CD8-positive, alpha-beta T cell (primary cell): ENCODE measurements at places on chromosomes 16 and 17. TPM values are rescaled to one million over a fixed set of nuclear protein-coding genes. Genes with fewer than 3 reads are reported as not detected.
A peak's percentile ranks its signal among the peaks of the same experiment; 100 is the strongest.

DNA sequence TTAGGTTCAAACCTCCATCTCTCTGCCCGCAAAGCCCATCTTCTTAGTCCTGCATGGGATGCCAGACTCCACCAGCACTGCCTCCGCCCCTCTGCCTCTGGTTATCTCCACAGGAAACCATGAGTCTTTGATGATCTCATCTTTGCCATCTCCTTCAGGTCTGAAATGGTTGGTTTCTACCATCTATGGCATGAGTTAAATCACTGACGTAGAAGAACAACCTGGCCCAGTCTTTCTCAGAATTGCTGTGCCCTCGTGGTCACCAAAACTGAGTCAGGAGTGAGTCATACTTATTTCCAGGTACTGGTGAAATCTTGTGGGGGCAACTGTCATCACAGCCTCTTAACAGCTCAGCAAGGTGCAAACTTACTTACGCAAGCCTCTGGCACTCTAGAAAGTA lies 468.7 kb upstream of the C16orf82 start:
- DNase-seq: peak; percentile 70

DNA sequence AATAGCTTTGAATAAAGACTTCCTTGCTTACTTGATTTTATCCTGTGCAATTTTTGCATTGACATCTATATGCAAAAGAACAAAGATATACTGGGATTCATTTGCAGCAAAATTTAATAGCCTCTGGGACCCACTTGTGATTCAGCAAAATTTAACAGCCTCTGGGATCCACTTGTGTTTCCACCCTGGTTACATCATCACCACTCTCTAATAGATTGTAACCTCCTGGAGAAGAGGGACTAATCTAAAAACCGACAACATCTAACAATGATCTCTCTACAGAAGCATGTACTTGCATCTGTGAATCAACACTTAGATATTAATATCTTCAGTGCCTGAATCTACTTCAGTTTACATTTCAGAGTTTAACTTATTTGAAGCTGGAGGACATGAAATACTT lies 202.0 kb upstream of the CPHXL start:
- no peak for DNase-seq

Gene TUBB3
- total RNA-seq: 0.62 TPM

Gene UTS2R
- not detected for total RNA-seq

DNA sequence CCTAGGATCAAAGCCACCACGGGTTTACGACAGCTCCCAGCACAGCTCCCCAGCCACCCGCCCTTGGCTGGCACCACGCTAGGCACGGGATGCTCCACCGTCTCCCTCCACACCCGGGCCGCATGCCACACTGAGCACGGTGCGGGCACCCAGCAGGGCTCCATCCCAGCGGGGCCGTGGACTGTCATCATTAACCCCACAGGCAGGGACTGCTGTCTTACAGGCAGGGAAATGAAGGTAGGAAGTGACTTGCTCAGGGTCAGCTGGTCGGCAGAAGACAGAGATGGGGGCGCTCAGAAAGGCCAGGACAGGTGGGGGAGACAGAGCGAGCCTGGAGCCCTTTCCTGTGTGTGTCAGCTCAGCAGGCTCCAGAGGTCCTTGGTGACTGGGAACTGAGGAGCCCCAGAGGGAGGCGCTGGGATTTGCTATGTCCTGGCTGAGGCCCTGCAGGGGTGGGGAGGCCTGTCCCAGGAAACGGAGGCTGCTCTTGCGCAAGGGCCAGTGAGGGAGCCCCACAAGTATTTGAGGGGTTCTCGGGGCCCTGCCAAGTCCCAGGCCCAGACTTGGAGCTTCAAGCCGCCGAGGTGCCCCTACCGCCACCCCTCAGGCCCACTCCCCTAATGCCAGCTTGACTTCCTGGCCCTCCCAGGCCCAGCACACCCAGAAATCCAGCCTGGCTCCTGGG lies 3.2 kb downstream of the UBALD1 start:
- no peak for DNase-seq

DNA sequence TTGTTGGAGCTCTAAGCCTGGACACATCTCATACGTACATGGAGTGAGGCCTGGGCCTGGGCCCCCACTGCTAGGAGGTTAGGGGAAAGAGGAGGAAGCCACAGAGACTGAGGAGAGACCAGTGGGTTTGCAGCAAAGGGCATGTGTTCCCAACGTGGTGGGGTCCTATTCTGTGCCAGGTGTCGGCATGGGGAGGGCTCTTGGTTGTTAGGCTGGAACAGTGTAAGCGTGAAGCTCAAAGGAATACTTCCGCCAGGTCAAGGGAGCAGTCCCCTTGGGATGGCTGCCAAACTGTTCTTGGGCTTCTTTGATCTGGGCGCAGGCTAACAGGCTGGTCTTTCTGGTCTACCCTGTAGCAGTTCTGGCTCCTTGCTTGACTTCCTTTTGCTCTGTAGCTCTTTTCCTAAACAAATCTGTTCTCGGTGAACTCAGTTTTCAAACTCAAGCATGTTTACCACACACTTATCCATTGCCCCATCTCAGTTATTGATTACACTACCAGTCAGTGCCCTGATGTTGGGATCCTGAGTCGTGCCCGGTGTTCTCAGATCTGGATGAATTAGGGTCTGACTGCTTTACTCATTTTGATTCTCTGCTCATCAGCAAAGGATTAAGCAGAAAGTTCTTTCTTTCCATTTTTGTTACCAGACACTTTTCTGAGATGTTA lies 36.4 kb downstream of the GPT2 start:
- no peak for DNase-seq

GRCh38 chr16:80317599-80318037 lies 223.2 kb upstream of the DYNLRB2 start:
- no peak for DNase-seq

Gene CCL5
- total RNA-seq: 398 TPM
